ELR (cell line): ENCODE measurements at places on chromosomes 6 and 20.
A peak's percentile ranks its signal among the peaks of the same experiment; 100 is the strongest.

GRCh38 chr6:139686308-139686707 is 311.9 kb upstream of the CITED2 start:
- no peak for DNase-seq

DNA sequence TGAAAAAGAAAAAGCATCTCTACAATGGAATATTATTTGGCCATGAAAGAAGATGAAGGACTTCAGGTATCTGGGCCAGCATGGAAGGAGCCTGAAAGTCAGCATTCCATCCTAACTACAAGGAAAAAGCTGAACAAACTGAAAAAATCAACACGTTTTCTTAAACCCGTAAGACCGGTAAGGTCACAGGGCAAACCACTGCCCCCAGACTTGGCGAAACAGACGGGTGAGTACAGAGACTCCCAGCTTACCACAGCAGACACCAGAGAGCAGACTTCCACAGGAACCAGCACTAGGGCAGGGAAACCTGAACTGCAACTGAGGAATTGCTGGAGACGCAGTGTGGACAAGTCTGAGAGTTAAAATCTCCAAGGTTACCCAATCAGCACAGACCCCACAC is 31.4 kb downstream of the BEND3 start:
- DNase-seq: no peak

DNA sequence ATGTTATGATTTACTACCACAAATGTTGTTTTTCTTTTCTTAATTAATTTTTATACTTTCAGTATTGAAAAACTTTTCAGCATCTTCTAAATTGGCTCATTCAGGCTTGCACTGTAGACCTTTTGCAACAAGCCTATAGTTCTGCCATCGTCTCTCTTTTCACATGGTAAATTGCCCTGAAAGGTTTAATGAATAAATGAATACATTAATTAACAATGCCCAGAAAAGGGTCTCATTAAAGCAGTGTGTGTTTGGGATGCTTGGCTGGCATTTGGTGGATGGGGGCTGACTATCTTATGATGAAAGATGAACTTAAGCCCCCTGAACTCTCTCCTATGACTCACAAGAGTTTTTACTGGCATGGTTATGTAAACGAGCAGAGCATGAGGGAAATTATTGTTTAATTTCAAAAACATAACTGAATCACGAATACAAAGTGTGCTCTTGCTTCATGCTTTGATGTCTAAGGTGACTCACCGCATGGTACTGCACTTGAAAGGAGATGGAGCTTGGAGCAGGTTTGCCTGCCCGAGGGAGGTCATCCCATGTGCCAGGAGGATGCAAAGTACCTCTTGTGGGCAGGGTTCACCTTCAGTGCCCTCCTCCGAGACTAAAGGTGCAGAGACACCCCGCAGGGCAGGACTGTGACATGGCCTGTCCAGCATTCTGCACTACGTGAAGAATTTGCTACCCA is 13.8 kb upstream of the PCK1 start:
- peak; percentile 23 for DNase-seq

- DNase-seq: peak; percentile 43
Observed at GRCh38 chr6:50791900-50792508, 26.7 kb upstream of the TFAP2B start.

GRCh38 chr6:109034526-109034925 is 60.1 kb downstream of the SESN1 start:
- DNase-seq: no peak

DNA sequence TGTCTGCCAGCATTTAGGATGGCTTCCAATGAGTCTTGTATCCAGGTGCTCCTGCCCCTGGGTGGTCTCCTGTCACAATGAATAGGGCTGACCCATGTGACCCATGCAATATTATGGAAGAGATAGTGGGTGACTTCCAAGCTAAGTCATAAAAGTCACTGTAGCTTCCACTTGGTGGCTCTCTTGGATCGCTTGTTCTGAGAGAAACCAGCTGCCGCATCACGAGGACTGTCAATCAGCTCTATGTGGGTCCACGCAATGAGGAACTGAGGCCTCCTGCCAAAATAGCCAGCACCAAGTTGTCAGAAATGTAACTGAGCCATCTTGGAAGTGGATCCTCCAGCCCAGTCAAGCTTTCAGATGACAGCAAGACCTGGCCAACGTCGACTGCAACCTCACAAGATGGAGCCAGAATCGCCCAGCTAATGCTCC is 14.9 kb upstream of the MATN4 start:
- DNase-seq: peak; percentile 47

GRCh38 chr6:73699676-73700459 is 3.9 kb downstream of the CD109 start:
- no peak for DNase-seq

DNA sequence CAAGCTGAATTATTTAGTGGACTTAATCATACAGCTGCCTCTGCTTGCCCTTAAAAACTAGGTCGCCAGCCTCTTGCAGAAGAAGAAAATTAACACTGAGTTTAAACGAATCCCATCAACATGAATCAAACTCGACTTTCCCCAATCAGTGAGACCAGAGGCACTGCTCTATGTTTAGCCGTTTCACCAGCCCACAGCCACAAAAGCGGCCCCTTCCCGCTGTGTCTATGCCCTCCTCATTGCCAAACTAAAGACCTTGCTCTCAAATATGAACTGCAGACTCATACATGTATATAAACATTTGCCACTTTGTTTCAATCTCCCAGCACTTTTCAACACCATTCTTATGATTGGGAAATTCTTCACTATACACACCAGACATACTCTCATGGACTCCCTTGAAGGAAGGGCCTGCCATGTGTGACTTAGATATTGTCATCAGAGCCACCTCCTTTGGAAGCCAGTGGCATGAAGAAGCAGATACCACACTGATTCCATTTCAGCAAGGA is 105.8 kb upstream of the ADGRF1 start:
- DNase-seq: no peak

DNA sequence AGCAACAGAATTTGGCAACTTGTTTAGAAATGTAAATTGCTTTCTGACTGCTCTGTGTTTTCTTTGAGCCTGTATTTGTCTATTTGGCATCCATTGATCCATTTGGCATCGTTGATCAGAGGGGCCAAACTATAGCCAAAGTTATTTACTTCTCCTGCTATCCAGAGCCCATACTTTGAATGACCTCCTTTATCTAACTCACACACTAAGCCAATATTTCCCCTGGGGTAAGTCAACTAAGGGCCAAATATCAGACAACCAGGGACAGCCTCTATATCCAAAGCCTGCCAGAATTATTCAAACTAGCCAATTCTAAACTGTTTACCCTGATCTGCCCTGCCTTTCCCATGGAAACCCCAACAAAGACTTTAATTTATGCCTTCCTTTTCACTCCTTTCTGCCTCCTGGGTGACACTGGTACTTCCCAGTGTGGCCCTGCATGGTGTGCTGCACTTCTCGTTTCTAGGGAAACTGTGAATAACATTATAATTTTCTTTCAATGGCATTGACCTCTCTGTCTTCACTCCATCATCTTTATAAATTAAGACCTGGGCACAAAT is 19.8 kb upstream of the ZNF184 start:
- DNase-seq: no peak
